ENCODE measurements at places on chromosomes 3 and 15.

GRCh38 chr15:65940618-65940909, 71.3 kb downstream of the RAB11A start:
- no peak for DNase-seq

DNA sequence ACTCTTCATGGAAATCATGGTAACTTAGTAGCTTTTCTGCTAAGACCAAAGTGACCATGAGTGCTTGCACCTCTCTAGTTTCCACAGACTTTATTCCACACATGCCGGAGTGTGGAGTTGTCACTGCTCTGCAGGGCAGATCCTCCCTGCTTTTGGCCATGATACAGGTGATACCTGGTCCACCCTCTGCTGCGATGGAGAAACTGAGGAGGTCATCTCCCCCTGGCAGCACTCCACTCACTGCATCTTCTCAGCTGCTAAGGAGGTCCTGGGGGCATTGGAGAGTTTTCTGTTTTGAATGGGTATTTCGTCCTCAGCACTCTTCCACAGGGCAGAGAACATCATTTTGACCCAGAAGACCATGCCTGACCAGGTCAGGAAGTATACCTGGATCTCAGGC, 31.1 kb downstream of the RBM5 start:
- no peak for DNase-seq

GRCh38 chr15:95086531-95087252, 855.3 kb downstream of the MCTP2 start:
- DNase-seq: no peak

DNA sequence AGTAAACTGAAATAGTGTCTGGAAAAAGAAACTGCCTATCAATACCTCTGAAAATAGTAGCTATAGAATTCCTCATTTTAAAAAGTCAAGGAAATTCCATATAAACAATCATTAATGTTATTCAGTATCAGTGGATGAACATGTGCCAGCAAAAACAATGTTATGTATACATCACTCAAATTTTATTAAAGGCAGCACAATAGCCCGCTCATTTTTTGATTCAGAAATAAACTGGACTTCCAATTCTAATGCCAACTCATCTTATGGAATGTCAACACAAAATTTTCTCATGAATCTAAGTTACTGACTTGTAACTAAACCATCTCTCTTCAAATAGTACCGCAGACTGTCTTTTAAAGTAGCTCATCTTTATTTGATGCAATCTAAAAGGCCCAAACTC, 19.0 kb downstream of the THBS1 start:
- no peak for DNase-seq

DNA sequence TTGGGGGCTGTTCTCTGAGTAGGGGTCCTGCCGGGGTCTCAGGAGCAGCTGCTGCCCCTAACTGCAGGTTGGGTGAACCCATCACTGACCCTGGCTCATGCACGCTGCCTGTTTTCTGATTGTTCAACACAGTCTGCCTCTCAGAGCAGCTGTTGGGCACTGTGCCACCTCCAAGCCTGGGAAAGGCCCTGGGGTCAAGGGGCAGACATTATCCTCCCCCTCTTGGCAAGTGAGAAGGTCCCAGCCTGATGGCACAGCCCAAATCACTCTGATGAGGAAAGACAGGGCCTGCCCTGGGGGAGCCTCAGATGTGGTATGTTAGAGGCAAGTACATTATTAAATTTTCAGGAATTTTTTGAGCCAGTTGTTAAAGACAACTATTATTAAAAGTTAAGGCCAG, 14.1 kb upstream of the GNAT1 start:
- no peak for DNase-seq

- no peak for DNase-seq
Observed at GRCh38 chr3:197024881-197025735, 4.5 kb downstream of the MELTF start.

- no peak for DNase-seq
Observed at GRCh38 chr15:76664895-76665294, 240.2 kb downstream of the SCAPER start.

- no peak for DNase-seq
Observed at GRCh38 chr3:124263168-124263567, 271.2 kb upstream of the ROPN1 start.

DNA sequence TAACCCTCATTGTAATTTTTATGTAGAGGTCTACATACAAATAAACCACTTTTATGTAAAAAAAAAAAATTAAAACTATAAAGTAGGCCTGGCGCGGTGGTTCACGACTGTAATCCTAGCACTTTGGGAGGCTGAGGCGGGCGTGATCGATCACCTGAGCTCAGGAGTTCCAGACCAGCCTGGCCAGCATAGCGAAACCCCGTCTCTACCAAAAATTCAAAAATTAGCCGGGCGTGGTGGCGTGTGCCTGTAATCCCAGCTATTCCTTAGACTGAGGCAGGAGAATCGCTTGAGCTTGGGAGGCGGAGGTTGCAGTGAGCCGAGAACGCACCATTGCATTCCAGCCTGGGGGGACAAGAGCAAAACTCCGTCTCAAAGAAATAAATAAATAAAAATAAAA, 766 bp upstream of the SLC12A6 start:
- DNase-seq: no peak

DNA sequence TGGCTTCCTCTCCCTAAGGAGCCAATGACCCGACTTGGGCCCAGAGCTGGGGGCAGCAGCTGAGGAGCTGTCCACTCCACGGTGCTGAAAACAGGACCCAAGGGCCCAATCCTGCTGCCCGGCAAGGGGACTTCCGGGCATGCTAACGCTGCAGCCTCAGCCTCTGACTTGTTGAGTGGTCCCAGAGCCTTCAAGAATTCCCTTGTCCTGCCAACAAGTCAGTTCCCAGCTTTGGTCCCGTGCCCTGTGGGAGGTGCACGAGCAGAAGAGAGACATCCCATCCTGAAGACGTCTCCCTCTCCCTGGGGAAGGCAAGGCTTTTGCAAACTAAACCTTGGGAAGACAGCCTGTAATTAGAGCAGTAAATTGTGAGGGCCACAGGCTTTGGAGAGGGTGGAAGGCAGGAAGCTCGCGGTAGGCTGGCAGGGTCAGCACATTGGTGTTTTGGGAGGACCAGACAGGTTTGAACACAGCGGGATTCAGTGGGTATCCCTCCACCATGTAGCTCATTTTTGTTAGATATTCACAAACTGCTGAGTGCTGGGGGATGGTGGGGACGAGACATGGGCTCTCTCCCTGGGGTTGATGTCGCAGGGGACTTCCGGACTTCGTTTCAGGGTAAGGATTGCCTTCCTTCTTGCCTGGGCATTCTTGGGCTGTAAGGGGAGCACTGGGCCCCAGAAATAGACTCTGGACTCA, 29.8 kb upstream of the PRR23E start:
- DNase-seq: no peak

GRCh38 chr15:51203797-51204196, 109.1 kb upstream of the TNFAIP8L3 start:
- no peak for DNase-seq

GRCh38 chr15:63483521-63484371, 20.6 kb upstream of the USP3 start:
- no peak for DNase-seq
